ENCODE measurements at places on chromosomes 1 and 21. TPM values are rescaled to one million over a fixed set of nuclear protein-coding genes. Genes with fewer than 3 reads are reported as not detected.

GRCh38 chr1:66326867-66327266 lies 207.1 kb upstream of the SGIP1 start:
- no peak for ATAC-seq

- no peak for ATAC-seq
These were observed 38.3 kb upstream of the GALNT2 start for GRCh38 chr1:230028602-230029223.

Gene HIVEP3
- 1.9 TPM for total RNA-seq

DNA sequence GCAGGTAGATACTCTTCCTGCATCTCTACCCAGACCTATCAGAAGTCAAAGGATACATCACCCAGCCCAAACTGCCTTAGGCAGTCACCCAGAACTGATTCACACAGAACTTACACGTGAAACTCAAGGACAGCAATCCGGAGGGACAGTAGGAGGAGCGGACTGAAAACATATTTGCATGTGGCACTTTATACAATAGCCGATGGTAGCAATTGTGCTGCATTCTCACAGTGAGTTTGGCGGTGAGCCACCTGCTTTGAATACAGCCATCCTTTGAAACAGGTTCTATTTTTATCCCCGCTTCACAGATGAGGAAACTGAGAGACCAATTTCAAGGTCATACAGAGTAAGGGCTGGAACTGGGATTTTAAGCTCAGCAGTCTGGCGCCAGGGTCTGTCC lies 69.5 kb downstream of the EDEM3 start:
- ATAC-seq = no peak

DNA sequence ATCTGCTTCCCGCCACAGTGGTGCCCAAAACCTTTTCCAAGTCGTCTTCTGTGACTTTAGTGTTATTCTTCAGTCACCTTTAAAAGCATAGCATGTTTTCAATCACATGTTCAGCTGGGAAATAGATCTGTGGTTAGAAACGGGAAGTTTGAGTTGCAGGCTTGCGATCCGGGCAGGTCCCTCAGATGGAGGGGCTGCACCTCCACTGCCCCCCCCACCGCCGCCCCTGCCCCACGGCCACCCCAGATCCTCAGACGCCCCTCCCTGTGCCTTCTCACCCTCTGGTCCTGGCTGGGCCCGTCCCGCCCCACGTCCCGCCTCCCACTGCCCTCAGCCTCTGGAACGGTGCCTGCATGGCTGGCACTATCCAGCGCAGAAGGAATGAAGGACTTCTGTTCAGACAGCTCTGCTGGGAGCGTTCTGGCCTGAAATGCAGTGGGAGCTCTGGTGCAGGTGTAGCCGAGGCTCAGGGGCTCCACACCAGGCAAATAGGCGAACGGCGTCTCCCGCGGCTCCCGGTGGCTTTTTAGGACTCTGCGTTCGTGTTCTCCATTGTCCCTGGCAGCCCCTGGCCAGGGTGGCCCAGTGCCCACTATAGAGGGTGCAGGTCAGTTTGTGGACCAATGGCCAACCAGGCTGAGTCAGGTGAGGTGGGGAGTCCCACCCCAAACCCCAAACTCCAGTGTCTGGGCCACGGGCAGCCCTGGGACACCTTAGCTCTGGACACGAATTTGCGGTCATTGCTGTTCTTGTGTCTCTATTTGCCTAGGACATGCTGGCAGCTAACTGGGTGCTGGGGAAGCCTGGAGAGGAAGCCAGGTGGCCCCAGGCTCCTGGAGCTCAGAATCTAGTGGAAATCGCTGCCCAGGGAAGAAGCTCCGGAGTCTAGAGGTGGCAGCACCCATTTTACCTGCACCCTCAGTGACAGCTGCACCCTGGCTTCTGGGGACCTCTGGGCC lies 67.1 kb downstream of the FAAP20 start:
- peak; percentile 46 for ATAC-seq

DNA sequence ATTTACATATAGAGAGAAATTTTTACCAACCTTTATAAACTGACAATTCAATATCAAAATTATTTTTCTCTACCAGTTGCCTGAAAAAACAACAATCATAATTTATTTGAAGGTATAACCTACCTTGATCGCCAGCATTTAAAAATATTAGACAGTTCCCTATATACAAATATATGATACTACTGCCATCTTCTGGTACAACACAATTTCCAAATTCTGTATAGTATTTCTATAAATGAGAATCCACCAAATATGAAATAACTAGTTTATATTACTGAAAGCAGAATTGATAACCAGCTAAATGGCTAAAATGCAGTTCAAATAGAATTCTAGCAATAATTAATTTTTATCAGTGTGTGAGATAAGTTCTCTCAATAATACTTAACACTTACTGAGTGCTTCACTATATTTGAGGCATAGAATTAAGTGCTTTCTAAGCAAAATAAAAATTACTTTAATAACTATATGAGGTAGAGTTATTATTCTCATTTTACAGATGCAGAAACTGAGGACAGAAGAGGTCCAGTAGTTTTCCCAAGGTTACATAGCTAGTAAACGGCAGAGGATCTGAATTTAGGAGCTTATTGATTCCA lies 75.6 kb downstream of the PIGK start:
- ATAC-seq = no peak

DNA sequence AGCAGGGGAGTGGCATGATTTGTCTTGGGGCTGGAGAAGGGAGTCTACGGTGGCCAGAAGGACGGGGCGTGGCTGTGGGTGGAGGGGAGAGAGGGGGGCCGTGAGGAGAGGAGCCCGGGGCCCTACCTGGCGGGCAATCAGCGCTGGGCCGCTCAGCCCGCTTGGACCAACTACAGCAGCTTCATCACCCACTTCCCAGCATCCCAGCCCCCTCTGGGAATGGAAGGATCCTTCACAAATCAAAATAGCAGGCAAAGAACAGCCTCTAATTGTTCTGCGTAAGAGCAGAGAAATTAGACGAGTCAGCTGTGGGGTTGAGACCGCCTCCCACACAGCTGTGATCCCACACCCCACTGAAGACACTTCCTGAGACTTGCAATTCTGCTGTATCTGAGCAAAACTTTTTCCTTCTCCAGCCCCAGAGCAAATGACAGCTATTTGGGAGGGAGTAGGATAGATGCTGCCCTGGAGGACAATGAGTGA lies 43.5 kb downstream of the OPRD1 start:
- ATAC-seq = no peak

- ATAC-seq = no peak
These were observed 1640.2 kb upstream of the PRMT6 start for GRCh38 chr1:105416261-105416660.

GRCh38 chr1:245571815-245572294 lies 417.1 kb downstream of the KIF26B start:
- no peak for ATAC-seq

Gene SRGAP2B
- total RNA-seq = 16.5 TPM

DNA sequence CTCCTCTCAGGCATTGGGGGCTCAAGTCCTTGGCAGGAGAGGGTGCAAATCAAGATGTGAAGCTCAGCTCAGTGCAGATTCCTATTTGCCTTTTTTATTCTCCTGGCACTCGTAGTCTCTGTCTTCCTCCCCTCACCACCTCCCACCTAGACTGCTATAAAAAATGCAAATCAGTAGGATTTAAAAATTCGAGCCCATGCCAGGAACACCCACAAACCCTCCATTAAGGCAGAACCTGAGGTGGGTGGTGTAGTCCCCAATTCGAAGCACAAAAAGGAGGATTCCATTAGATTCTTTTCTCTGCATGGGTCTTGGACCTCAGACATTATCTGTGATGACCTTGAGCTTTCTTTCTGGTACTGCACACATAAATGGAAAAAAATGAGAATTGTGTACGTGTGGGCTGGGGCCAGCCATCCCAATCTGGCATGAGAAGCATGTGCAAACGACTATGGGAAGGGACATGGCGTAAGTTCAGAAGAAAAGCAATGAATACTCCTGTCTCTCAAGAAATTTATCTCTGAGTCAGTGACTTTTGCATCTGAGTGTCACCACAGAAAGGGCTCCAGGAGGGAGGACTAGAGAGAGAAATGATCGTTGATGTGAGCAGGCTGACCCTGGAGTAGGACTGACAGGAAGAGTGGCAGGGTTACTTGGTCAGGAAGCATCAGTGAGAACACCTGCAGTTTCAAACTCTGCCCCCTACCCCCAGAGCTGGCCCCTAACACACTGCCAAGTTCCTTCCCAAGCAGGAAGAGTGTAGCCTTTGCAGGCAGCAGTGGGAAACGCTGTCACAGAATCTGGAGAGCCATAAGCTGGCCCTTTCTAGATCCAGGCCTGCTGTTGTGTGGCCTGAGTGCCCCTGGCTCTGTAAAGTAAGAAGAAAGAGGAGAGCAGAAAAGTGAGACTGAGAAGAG lies 1.7 kb downstream of the INKA2 start:
- ATAC-seq = no peak

Gene FAM131C
- total RNA-seq = not detected

Data from gastroesophageal sphincter (tissue), 4 donors.